ENCODE measurements at places on chromosomes 7 and 10. TPM values are rescaled to one million over a fixed set of nuclear protein-coding genes. Genes with fewer than 3 reads are reported as not detected.

Gene ELFN1
- total RNA-seq, result 0.24 TPM

Gene DGKB
- total RNA-seq, result 0.32 TPM

Gene PILRA
- 0.45 TPM for total RNA-seq

Gene PPP1R17
- not detected for total RNA-seq

Gene LEP
- not detected for total RNA-seq

Gene HTR7
- total RNA-seq, result 18.0 TPM

Gene MACROH2A2
- 14.7 TPM for total RNA-seq

Gene PRSS2
- total RNA-seq, result not detected

Gene HTR5A
- total RNA-seq, result not detected

Gene GRK5
- total RNA-seq, result 10.1 TPM

Gene CPA2
- not detected for total RNA-seq

Gene MBL2
- 0.05 TPM for total RNA-seq

Gene TSPAN12
- 3.7 TPM for total RNA-seq

Gene GSDME
- 20.0 TPM for total RNA-seq

Gene PTF1A
- not detected for total RNA-seq

Gene SFTPD
- total RNA-seq, result not detected

Gene ACSM6
- not detected for total RNA-seq

Gene H2BK1
- not detected for total RNA-seq

Gene CEP55
- 62.9 TPM for total RNA-seq

Gene CPA5
- not detected for total RNA-seq
